ENCODE measurements at places on chromosomes 3 and 15.
A peak's percentile ranks its signal among the peaks of the same experiment; 100 is the strongest.

DNA sequence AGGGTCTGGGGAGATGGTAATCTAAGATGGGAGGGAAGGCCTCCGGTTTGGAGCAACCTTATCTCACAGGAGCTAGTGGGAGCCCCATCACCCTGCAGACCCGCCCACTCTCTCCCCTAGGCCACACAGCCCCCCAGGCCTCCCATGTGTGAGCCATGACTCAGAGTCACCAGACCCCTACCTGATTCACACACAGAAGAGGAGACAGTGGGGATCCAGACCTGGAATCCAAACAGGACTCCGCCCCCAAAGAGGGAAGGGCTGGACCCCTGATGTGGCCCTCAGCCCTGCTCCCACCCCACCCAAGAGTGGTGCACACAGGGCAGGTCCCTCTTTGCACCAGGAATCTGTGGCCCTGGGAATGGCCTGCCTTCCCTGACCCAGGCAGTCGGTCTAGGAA is 97.4 kb downstream of the ADCY5 start:
- no peak for DNase-seq

DNA sequence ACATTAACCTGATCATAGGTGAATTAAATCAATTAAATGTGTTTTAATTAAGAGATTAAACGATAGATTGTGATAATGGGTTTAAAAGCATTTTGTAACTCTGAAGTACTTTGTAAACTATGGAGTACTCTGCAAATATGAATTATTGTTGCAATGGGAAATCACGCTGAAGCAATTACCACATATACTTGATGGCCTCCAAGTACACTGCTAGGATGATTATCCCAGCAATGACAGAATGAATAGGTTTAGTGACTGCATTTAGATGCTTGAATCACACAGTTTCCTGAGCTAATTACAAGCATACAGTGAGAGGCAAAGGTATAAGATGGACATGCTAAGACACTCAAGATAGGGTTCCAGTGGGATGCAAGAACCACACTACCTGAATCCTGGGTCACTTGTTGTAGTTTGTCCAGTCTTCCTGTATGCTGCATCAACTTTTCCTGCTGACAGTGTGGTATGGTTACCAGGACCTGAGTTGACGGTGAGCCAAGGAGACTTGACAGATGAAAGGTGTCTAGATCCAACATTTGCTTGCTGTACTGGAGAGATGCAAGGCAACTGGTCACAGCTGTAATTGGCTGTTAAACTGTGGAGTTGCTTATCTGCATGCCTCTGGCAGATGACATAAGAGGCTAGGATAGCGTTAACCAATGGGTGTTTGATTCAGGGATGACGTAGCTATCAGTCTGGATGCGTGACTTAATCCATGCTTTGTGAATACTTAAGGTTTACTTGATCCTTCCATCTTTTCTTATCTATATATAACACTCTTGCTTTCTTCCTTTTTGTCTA is 38.0 kb downstream of the RNF13 start:
- no peak for DNase-seq

- no peak for DNase-seq
Measured at GRCh38 chr15:65254758-65255157, 31.9 kb downstream of the PARP16 start.

GRCh38 chr3:43523454-43524053 is 98.3 kb downstream of the ANO10 start:
- no peak for DNase-seq

DNA sequence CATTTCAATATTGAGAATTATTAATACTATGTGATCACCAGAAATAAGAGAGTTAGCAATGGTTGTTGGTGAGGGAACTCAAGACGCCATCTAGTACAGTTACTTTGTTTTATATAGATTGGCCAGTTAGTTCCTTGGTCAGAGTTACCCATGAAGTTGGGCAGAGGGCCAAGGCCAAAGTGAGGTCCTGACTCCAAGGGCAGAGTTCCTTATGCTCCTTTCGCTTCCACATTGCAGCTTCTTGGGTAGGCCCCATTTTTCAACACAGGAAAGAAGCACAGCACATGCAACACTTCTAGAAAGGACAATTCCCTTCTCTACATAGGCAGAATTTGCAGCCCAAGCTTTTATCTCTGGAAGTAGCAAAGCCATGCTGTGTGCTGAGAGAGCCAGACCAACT is 178.6 kb downstream of the KCNAB1 start:
- DNase-seq, result no peak

GRCh38 chr15:73633111-73633990 is at the start of gene NPTN:
Gene NPTN, minus strand, starts transcription at chr15:73633389. Its CDS starts 174 bp downstream, at chr15:73633215.
- peak; percentile 95 for DNase-seq

- DNase-seq, result peak; percentile 1
Measured at GRCh38 chr3:126555795-126556636, 2.7 kb downstream of the C3orf22 start.

GRCh38 chr3:71102111-71102983 is 481.2 kb downstream of the FOXP1 start:
- DNase-seq, result no peak

GRCh38 chr15:98503970-98504369 is 144.4 kb upstream of the IGF1R start:
- DNase-seq, result peak; percentile 61

DNA sequence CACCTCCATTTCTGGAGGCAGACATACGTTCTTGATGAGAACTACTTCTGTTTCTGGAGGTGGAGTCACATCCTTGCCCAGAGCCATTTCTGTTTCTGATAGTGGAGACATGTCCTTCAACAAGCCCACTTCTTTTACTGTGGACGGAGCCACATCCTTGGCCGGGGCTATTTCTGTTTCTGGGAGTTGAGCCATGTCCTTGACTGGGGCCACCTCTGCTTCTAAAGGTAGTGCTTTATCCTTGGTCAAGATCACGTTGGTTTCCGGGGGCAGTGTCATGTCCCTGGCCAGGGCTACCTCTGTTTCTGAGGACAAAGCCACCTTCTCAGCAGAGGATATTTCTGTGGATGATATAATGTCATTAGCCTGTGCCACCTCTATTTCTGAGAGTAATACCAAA is 100.0 kb downstream of the MAP4 start:
- no peak for DNase-seq

DNA sequence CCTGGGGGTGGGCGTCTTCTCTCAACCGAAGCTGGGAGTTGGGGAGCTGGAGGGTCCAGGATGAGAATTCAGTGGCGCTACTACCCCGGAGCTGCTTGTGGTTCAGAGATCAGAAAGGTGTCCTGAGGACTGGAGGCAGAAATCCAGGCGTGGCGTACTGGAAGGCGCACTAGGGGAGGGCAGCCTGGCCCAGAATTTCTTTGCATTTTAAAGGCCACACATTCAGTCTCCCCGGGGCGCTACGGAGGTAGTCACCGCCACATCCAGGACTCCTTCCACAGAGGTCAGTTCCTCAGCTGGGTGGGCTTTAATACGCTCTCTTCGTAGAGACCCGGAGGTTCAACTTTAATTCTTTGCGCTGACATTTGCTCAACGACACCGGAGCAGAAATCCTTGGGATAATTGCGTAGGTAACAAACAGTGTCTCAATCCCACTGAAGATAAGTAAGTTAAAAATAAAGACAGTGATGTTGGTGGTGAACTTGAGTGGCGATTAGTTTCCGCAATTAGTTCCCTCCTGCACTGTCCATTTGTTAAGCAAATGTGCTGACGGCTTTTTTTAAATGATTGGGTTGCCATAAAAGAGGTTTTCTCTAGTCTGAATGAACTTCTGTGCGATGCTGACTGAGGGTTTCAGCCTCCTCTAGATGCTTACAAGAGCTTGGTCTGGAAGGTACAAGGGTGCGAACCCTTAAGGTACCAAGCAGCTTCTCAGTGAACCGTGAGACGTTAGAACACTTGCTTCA is 535 bp downstream of the MCTP2 start:
- peak; percentile 58 for DNase-seq

DNA sequence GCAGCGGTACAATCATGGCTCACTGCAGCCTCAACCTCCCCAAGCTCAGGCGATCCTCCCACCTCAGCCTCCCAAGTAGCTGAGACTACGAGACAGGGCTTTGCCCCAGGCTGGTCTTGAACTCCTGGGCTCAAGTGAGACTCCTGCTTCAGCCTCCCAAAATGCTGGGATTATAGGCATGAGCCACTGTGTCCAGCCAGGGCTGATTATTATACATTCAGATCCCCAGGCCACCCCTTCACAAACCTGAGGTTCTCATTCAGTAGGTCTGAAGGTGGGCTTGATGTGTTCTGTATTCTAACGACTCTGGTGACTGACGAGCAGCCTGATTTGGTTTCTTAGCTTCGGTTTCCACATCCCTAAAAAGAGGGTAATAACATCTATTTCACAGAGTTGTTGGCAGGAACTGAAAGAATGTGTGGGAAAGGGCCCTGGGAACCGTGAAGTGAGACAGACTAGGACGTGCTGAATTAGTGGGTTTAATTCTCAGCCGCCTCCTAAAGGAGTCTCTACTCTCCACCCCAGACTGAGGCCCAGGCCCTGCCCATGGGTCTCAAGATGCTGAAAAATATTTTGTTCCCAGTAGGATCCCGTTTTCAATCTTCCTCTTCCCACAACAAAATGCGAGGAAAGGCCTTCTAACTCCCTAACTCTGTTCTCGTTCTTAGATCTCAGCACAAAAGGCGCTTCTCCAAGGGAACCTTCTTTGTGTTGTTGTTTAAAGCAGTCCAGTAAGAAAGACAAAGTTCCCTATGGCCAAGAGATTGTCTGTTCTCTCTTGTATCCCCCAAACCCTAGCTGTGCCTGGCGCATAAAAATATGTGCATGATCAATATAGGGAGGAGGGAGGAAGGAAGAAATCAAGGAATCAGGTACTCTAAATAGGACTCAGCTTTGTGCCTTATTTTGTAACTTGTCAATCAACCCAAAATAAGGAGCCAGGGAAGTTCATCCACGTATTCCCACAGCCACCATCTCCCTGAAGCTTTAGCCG is 210.0 kb upstream of the TOPAZ1 start:
- DNase-seq, result no peak

GRCh38 chr3:24012589-24013269 is 67.6 kb downstream of the NR1D2 start:
- no peak for DNase-seq

GRCh38 chr3:124786511-124787241 is 56.4 kb downstream of the UMPS start:
- DNase-seq, result no peak

- peak; percentile 24 for DNase-seq
Measured at GRCh38 chr15:99485153-99485961, 80.4 kb upstream of the MEF2A start.

DNA sequence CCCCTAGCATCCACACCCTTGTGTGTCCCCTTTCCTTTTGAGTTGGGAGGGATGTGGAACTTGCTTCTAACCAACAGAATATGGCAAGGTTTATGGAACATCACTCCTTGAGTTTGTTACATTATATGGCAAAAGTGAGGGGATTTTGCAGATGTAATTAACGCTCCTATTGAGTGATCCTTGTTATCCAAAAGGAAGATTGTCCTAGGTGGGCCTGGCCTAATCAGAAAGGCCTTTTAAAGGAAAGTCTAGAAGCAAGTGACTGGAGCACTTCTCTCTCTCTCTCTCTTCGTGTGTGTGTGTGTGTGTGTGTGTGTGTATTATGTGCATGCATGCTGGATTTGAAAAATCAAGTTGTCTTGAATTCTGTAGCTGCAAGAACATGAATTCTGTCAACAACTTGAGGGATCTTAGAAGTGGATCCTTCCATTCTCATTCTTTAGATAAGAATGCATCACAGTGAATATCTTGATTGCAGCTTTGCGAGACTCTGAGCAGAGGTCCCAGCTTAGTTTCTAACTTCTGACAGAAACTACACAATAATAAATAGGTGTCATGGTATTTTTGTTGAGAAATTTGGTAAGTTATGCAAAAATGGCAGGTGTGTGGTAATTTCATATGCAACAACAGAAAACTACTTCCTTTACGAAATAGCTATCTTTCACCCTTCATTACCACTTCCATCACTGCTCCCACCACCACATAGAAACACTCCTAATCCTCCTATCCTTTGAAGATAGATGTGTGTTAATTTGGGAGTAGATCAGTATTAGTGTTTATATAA is 360.9 kb upstream of the CBLB start:
- DNase-seq, result no peak

- no peak for DNase-seq
Measured at GRCh38 chr3:25091934-25092333, 336.1 kb upstream of the RARB start.

DNA sequence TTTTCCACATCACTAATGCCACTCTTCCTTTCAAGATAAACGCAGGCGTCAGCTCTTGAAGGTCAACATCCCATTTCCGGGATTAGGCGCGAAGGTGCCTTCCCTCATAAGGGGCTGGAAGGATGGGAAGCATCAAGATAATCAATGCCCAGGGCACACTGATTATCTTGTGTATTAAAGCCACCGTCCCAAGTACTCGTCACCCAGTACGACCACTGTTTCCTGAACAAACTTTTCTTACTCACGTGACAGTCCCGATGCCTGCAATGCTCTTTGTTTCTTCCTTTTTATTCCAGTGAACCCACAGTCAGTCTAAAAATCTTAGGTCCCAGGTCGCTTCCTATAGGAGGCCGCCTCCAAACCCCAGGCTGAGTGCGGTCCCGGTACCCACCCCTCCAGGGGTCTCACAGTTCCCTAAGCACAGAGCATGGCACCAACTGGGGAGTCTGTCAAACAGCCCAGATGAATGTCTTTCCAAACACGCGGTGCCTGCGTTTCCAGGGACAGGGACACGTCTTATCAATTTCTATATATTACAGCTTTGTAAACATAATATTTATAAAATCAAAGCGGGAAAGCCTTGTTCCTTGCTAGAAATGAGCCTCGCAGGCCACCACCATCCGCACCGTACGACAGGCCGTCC is 589 bp downstream of the ANAPC13 start:
- no peak for DNase-seq

DNA sequence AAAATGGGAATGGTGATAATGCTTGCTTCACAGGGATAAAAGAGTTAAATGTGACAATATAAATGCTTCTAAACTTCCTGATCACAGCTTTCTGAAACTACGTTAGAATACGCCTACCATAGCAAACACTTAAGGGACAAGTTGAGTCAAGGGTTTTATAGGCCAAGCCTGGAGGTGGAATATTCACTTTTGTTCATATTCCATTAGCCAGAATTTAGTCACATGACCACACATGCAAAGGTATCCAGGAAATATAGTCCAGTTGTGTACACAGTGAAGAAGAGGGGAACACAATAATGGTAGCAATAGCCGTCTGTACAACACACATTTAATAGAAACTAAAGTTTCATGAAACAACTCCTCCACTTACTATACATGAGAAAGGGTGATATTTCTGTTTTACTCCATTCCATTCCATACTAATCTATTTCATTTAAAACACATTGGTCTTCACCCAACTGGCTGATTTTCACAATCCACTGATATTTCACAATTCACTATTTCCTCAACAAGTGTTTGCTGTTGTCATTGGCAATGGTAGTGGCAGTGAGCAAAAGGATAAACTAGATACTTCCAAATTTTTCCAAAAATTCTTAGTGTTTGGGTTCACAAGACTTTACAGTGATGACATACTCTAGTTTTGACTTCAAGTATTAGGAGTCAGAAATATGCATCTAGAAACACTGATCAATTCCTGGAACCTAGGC is 270.9 kb downstream of the ERC2 start:
- no peak for DNase-seq

GRCh38 chr3:23921052-23921511 is 4.2 kb downstream of the RPL15 start:
- DNase-seq, result no peak

DNA sequence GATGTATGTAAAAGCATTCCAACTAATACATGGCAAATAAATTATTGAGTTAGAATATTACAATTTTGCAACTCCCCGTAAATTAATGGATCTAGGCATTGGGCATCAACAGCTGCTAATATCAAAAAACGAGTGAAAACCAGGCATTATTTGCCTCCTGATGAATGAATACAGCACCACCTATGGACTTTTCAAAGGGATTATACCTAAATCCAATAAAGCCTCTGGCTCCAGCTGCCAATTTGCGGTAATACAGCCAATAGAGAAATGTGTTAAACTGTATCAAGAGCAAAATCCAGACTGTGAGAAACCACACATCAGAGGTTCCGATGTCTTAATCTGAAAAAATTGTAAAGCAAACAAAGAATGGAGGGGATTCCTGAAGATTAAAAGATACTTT is 16.3 kb upstream of the A4GNT start:
- no peak for DNase-seq

All from retina (tissue), 1 donor.